ENCODE measurements at places on chromosomes 4 and X.

GRCh38 chr4:155444721-155445120 is 68.0 kb upstream of the MAP9 start:
- DNase-seq: no peak

GRCh38 chrX:67780694-67781109 is 236.9 kb downstream of the AR start:
- peak; percentile 62 for DNase-seq

DNA sequence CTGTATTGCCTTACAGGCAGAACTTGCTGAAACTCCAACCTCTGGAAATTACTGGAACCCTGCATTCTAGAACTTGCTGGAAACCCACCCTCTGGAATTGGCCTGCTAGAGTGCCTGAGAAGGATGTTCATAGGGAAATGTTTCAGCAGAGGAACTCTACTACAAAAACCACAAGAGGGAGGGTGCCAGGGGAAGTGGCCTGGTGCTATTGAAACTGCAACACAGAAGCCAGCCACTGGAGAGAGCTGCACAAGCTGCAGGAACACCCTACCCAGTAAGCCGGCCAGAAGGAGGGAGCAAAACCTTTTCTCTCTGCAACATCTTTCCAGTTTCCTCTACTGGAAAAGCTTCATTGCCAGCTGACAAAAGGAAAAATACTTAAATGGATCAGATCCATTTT is 2.5 kb upstream of the BRWD3 start:
- DNase-seq: peak; percentile 20

- DNase-seq: no peak
These were observed 174.4 kb downstream of the TSPAN5 start for GRCh38 chr4:98484031-98484430.

DNA sequence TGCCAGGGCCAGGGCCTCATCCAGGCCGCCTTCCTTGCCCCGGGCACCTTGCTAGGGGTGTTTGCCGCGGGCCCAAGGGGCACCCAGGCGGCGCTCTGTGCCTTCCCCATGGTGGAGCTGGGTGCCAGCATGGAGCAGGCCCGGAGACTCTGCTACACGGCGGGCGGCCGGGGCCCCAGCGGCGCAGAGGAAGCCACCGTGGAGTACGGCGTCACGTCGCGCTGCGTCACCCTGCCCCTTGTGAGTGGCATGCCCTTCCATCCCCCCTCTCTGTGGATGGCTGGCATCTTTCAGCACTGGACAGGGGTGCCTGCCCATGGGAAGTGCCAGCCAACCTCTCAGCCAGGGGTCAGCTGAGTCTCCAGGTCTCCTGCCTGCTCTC is 3.6 kb downstream of the PLXNB3 start:
- no peak for DNase-seq

DNA sequence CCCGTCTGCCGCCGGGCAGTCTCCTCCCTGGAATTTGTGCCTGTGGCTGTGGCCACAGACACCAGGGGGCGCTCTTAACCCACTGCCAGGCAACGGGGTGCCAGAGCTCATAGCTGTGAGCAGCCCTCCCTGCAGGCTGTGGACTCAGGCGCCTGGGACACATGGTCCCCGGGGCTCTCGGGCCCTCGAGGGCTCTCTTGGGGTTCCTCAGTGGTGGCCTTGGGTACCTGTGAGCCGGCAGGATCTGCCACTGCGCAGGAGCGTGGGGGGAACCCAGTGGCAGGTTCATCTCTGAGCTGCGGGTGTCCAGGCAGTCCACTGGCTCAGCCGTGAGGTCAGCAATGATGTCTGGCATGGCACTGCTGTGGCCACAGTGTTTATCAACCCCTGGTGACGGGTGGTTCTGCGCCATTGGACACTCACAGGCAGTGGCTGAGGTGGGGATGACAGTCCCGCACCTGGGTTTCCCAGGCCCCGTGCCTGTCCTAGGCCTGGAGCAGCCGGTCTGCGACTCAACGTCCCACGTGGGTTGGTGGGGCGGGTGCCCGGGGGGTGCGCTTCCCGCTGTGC is 37.2 kb downstream of the PCGF3 start:
- peak; percentile 79 for DNase-seq

- DNase-seq: no peak
These were observed 1.0 kb upstream of the TLR1 start for GRCh38 chr4:38805530-38806145.

- DNase-seq: no peak
These were observed 2390.9 kb downstream of the PCDH7 start for GRCh38 chr4:33111117-33111516.

- no peak for DNase-seq
These were observed 30.3 kb downstream of the ATP11C start for GRCh38 chrX:139902559-139902958.

DNA sequence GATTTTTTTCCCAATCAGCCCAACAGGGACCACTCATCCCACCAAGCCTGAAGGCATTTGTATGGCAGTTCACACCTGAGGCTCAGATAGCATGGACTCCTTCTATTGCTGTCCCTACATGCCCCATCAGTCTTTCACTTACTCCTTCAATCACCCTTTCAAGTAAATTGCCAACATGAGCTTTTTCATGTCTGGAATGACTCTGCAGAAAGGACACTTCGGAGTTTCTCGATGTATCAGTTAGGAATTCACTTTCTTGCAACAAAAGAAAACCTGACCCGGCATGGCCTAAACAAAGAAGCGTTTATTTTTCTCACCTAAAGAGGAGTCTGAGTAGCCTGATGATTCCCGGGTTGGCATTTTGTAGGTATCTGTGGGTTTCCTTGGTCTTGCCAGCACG is 38.6 kb downstream of the RXFP1 start:
- no peak for DNase-seq

DNA sequence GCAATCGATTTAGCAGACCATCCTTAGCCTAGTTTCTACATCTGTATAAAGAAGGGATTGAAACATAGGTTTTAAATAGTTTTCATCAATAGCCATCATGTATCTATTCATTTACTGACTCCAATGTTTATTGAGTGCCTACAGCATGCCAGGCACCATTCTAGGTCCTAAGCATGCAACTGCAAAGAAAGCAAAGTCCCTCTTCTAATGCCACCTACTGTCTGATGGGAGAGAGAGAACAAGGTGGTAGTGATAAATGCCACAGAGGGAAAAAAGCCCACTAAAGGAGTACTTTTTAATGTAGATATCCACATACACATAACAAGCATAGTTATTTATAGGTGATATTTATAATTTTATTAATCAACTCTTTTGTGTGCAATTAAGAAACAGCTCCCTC is 67.6 kb upstream of the PPARGC1A start:
- DNase-seq: no peak

DNA sequence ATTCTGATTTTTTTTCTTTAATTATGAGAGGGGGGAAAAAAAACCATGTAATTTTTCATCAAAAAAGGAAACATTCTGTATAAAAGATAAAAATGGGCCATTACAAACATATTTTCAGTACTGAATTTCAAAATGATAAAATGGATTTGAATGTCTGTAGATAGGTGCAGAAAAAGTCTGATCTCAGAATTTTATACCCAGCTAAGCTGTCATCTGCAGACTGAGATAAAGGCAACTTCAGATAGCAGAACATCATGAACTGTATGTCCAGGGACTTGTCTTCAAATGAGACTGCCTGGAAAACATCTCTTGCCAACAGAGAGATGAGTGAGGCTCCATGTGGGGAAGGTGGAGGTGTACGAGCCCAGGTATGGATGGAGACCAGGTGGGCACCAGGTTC is 118.5 kb upstream of the PSAPL1 start:
- DNase-seq: no peak

DNA sequence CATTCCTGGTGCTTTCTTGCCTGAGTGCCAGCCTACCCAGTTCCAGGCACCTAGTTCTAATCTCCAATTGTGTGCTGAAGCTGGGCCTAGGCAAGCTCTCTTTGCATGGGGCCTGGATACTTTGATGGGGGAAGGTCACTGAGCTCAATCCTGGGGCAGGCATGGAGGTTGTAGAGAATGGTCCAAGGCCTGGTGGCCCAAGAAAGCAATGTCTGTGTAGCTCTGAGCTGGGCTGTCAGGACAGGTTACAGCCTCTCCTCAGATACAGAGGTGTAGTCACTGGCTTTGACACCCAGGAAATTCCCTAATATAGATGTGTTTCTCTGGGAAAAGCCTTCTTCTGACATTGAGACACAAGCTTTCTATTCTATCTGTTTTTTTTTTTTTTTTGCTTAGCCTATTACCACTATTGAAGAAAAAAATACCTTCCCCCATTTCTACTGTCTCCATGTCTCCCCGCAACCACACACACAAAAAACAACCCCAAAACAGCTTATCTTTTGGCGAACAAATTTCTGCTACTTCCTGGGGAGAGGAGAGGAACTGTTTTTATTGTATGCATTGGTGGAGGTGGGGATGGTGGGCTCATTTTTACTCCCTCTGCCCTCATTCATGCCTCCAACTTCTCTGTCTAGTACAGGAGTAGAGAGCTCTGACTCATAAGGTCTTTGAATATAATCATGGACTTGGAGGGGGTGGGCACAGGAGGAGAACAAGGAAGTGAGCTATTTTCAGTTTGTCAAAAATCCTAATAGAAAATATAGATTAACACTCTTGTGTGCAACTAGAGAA is 66.7 kb upstream of the DHX15 start:
- DNase-seq: no peak

DNA sequence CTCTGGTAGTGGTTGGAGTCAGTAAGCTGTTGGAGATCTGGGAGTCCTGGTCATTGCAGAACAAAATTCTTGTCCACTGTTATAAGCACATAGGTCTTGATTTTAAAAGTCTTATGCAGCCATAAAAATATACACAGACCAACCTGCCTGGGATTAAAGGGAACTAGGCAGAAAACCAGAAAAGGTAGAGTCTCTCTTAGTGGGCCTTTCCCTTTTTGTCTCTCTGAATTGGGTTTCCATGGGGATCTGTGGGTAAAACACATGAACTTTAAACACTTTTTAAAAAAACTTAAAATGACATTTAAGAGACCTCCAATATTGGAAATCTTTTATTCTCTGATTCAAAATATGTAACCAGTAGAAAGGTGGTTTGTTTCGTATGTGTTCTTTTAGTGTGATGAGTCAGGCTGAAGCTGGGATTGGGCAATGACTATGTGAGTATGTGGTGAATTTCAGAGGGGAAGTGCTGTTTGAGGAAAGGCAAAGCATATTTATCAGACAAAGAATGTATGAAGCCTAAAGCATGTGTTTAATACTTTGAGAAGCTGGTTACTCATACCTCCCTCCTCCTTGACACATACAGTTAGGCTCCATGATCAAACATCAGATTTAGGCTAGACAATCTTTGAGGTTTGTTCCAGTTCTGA is 29.6 kb downstream of the SLC16A2 start:
- peak; percentile 40 for DNase-seq

DNA sequence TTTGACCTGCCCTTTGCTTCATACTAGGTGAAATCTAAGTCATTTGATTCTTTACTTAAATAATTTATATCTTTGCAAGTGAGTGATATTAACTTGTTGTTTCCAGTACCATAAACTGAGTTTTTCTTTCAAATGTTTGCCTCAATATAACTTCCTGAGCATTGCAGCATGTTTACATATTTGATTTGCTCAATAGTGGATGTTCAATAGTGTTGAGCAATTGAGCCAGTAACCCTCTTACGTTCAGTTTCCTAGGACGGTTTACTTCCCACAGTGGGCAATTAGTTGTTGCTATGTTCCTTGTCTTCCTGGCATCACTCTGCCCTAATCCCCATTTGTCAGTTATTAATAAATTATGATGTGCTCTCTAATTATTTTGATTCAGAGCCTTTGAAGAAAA is 278.5 kb downstream of the EPHA5 start:
- DNase-seq: no peak

- DNase-seq: no peak
These were observed 140.0 kb upstream of the MSX1 start for GRCh38 chr4:4719436-4719835.

- no peak for DNase-seq
These were observed 71.3 kb downstream of the HTRA3 start for GRCh38 chr4:8340781-8341241.

DNA sequence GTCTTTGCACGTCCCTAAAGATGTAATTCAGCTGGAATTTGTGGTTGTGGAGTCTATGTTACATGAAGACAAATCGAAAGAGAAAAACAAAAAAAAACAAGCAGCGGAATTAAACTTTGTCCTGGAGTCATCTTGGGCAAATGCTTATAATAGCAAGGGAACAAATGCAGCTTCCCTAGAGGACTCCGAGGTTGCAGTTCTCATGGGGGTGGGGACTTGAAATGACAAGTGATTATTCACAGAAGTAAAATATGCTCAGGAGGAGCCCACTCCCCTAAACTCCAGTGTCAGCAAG is 362.4 kb downstream of the ARHGAP24 start:
- DNase-seq: no peak

DNA sequence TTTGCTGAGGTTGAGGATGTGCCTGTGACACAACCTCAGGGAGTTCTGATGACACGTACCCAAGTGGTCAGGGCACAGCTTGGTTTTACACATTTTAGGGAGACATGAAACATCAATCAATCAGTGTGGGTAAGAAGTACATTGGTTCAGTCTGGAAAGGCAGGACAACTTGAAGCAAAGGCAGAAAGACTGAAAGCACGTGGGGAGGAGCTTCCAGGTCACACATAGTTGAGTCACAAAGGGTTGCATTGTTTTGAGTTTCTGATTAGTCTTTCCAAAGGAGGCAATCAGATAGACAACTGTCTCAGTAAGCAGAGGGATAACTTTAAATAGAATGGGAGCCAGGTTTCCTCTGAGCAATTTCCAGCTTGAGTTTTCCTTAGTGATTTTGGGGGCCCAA is 1910.0 kb upstream of the AGA start:
- no peak for DNase-seq

GRCh38 chrX:136450050-136450830 is 37.5 kb upstream of the BRS3 start:
- DNase-seq: no peak

- peak; percentile 23 for DNase-seq
These were observed 487.1 kb downstream of the STPG2 start for GRCh38 chr4:97656044-97656720.

GRCh38 chr4:125988464-125988863 is 673.7 kb downstream of the FAT4 start:
- DNase-seq: no peak

DNA sequence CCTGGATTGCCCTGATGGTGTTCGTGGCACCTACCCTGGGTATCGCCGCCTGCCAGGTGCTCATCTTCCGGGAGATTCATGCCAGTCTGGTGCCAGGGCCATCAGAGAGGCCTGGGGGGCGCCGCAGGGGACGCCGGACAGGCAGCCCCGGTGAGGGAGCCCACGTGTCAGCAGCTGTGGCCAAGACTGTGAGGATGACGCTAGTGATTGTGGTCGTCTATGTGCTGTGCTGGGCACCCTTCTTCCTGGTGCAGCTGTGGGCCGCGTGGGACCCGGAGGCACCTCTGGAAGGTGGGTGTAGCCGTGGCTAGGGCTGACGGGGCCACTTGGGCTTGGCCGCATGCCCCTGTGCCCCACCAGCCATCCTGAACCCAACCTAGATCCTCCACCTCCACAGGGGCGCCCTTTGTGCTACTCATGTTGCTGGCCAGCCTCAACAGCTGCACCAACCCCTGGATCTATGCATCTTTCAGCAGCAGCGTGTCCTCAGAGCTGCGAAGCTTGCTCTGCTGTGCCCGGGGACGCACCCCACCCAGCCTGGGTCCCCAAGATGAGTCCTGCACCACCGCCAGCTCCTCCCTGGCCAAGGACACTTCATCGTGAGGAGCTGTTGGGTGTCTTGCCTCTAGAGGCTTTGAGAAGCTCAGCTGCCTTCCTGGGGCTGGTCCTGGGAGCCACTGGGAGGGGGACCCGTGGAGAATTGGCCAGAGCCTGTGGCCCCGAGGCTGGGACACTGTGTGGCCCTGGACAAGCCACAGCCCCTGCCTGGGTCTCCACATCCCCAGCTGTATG is 1.8 kb downstream of the AVPR2 start:
- no peak for DNase-seq
